ENCODE measurements at places on chromosomes 13 and 19.
A peak's percentile ranks its signal among the peaks of the same experiment; 100 is the strongest.

DNA sequence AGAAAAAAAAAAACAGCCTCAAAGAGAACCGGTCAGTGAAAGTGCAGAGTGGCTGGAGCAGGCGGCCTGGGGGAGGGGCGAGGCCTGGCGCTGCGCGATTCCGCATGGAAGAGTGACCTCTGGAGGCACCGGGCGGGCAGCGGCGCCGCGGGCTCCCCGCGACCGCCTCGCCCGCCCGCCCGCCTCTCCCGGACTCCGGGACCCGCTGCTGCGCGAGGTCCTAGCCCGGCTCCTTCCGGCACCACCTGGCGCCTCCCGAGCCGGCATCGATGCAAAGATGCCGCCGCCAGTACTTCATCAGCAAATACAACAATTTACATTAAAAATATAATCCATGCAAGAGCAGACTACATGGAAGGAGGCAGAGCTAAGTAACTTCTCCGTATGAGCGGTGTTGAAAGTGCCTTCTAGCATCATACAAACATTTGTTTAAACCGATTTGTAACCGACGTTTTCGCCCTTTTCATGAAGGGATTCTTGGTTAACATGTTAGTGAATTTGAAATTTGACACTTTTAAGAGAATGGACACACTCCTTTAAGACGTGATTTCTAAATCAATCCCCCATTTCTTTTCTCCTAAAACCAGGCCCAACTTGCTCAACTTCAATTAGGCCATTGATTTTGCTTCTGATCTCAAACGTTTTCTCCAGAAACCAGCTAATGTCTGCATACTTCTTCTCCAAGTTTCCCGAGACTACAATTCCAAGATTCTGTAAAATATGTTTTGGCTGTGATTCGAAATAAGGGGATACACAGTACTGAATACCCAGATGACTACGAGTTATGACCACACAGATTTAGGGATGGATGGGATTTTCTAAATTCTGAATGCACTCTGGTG is 2.1 kb downstream of the EFNB2 start:
- DNase-seq, result peak; percentile 41

DNA sequence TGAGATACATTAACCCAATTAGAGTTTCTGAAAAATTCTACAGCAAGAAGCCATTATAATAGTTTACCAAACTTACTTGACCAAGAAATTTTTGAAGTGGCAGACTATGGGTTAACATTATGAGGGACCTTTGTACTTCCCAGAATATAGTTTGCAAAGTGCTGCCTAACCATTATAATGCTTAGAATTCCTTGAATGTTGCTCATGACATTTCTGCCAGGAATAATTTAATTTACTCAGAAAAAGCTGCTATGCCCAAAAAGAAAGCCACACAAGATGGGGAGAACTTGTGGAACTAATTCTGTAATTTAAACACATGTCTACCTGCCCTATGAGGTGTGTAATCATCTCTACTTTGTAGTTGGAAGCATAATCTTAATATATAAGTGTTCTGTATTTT is 58.1 kb upstream of the MYCBP2 start:
- DNase-seq, result no peak

GRCh38 chr19:51701468-51702100 is 8.5 kb downstream of the SPACA6 start:
- DNase-seq, result no peak

- no peak for DNase-seq
These were observed 1451.5 kb downstream of the EFNB2 start for GRCh38 chr13:105083992-105084391.

GRCh38 chr19:51477344-51477743 is 995 bp upstream of the CEACAM18 start:
- no peak for DNase-seq

- DNase-seq, result no peak
These were observed 35.9 kb upstream of the MPHOSPH8 start for GRCh38 chr13:19597523-19597922.

DNA sequence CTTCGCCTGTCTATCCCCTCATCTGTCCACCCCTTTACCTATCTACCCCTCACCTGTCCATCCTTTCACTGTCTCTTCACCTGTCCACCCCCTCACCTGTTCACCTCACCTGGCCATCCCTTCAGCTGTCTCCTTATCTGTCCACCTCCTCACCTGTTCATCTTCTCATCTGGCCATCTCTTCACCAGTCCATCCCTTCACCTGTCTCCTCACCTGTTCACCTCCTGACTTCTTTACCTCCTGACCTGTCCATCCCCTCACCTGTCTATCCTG is 13.2 kb upstream of the KANK2 start:
- DNase-seq, result no peak

DNA sequence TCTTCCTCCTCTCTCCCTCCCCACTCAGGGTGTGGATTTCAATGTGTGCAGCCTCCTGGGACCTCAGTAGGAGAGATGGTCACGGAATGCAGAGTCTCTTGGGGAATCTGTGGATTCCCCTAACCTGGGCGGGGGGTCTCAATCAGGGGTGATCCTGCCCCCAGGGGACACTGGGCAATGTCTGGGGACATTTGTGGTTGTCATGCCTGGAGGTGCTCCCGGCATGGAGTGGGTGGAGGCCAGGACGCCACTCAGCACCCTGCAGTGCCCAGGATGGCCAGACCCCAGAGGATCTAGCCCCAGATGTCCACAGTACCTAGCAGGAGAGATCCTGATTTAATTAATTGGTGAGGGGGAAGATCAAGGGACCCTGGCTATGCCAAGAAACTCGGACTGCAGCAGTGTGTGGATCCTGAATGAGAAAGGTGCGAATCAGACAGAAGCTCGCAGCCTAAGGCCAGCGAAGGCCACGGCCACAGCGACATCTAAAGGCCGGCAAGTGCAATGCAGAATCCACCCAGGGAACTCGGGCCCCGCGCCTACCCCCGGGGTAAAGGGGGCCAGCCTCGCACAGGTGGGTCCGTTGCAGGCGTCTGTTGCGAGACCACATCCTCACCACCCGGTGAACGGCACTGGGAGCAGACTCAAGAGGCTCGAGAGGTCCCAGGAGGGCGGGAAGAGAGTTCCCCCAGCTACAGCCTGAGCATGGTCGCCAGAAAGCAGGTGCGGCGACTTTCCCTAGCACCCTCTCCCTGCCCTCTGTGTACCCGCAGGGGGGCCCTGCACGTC is 88.8 kb downstream of the GNG7 start:
- no peak for DNase-seq

DNA sequence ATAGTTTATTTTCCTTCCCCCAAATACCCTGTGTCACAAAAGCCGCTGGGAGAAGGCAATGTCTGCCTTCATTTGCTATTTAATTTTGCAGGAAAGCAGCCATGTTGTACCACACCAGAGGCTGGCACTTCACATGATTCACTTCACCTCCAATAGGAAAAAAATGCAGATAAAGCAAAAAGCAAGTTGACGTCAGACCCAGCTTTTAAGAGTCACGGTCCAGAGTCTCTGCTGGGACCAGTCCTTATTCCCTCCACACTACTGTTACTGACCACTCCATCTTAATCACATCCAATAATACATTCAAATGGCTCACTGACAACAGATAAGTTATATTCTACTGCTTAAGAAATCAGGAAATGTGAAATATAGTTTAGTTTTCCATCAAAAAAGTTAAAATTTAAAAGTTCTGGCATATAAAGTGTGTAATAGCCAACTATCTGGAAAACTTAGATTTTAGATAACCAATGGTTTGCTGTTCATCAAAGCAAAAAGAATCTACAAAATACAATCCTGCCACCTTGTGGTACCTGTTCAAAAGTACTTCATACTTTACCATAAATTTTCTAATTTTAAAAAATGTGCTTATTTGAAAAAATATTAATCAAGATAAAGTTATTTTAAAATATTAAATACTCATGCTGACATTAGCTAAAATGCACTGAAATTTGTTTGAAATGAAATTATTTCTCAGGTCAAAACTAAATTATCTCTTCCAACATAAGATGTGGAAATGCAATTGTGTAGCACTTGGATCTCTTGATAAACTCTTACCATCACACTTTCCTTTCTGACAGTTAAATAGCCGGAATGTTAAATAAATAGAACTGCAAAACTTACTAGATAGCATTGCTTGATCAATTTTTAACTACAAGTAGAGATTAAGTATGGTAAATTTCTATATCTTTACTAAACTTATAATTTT is 97.3 kb downstream of the SERP2 start:
- DNase-seq, result no peak

- no peak for DNase-seq
These were observed 3.4 kb upstream of the IRF2BP1 start for GRCh38 chr19:45889210-45889885.

DNA sequence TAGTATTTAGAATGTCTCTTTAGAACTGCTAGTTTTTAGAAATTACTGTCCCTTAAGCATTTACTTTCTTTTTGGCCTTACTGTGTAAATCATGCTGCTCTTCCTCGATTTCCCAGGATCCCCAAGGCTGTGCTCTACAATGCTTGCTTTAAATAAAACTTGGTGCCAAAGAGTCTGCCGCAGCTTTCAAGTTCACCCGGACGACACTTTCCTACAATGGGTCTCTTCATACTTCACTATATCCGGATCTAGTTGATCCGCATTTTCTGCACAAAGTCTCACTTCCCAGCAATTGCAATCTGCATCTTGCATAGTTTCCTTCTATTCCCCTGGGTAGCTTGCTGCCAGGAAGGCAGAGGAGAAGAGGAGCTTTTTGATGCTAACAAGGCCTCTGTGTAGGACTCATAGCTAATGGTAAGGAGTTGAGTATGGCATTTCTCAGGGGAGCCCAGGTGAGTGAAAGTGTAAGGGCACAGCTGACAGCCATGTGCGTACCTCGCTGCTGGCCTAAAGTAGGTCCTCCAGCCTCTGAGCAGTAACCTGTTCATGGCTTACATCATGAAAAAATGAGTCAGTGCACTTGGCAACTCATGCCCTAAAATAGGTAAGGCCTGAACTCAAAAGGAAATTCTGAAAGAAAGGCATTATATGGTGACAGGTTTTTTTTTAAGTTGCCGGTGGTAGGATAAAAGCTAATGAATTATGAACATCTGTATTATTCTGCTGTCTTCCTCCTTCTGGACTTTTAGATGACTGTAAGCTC is 101.6 kb downstream of the ENOX1 start:
- no peak for DNase-seq

GRCh38 chr13:23852351-23852750 is 36.8 kb downstream of the MIPEP start:
- no peak for DNase-seq

DNA sequence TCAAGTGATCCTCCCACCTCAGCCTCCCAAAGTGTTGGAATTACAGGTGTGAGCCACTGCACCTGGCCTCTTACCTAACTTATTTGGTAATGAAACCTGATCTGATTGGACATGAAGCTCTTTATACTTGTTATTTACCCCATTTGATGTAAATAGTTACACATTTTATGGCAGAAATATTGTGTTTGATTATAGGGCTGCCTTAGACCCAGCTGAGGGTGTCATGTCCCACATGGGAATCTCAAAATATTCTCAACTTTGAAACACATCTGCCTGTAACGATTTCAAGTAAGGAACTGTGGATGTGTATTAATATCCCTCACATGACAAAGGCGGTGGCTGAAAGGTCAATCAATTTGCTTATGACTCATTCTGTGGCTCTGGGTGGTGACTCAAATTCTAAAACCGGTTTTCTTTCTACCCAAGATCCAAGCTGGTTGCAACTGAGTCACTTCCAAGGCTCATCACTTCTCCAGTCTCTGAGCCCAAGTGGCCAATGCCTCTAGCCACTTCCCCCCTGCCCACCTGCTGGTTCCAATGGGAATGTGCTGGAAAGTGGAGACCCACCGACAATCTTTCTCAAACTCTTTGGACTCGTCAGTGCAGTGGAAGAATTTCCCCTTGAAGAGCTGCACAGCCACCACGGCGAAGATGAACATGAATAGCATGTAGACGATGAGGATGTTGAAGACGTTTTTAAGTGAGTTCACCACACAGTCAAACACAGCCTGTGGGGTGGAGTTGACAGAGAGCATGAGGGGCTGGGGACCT is 110.9 kb downstream of the IER2 start:
- DNase-seq, result no peak

DNA sequence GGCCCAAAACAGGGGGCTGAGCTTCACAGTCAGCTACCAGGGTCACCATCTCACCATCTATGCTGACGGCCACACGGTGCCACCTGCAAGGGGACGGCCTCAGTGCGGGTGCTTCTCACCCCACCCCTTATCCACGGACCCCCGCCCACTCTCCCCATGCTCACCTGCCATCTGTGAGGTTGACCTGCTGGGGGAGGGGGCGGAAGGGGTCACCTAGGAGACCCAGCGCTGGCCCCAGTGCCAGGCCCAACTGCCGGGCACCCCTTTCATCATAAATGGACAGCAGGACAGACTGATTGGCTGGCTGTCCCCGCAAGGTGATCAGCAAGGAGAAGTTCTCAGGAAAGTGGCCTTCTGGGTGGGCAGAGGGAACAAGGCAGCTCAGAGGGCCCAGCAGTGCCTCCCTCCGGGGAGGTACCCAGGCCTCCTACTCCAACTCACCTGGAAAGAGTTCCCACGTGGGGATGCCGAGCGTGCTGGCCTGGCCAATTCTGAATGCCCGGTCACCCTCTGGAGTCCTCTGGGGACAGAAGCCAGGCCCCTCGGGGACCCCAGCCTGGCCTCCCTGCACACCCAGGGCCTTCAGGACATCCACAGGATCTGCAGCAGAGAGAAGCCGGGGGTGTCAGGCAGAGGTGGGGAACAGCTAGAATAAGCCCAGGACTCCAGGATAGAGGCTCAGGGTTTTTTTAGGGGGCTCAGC is 4.5 kb downstream of the COL5A3 start:
- DNase-seq, result no peak

GRCh38 chr13:99648927-99649326 is 147.7 kb downstream of the TM9SF2 start:
- DNase-seq, result no peak

DNA sequence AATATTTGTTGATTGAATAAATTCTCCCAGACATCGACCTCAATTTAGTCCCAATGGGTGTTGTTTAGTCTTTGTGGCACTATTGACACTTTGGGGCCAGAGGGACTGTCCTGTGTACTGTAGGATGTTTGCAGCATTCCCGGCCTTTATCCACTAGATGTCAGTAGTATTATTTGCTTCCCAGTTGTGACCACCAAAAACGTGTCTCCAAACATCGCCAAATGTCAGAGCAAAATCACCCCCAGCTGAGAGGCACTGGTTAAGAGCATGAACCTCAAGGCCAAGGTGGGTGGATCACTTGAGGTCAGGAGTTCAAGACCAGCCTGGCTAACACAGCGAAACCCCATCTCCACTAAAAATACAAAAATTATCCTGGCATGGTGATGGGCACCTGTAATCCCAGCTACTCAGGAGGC is 15.4 kb downstream of the NLRP12 start:
- no peak for DNase-seq

- DNase-seq, result no peak
These were observed 22.0 kb downstream of the EPN1 start for GRCh38 chr19:55697069-55697440.

- no peak for DNase-seq
These were observed 3.6 kb upstream of the CD37 start for GRCh38 chr19:49331616-49332055.

DNA sequence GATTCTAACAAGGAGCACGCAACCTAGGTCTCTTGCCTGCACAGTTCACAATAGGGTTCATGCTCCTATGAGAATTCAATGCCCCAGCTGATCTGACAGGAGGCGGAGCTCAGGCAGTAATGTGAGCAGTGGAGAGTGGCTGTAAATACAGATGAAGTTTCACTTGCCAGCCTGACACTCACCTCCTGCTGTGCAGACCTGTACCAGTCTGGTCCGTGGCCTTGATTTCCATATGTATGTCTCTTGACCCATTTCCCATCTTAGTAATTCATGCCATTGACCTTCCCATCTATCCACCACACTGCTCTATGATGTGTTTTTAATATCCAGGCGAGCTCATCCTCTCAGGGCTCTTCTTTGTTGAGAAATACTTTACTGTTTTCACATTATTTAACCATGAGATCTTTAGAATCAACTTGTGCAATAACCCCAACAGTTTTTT is 95.2 kb downstream of the LRCH1 start:
- no peak for DNase-seq
